Pons (tissue), 1 donor: ENCODE measurements at places on chromosomes 4 and X.

DNA sequence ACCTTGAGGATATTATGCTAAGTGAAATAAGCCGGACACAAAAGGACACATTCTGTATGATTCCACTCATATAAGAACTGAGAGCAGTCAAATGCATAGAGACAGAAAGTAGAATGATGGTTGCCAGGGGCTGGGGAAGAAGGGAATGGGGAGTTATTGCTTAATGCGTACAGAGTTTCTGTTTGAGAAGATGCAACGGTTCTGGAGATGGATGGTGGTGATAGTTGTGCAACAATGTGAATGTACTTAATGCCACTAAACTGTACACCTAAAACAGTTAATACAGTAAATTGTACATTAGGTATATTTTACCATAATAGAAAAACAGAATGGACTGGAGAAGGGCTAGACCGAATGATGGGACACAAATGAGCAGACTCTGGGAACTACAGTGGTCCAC, 15.8 kb downstream of the MAOB start:
- DNase-seq = no peak

DNA sequence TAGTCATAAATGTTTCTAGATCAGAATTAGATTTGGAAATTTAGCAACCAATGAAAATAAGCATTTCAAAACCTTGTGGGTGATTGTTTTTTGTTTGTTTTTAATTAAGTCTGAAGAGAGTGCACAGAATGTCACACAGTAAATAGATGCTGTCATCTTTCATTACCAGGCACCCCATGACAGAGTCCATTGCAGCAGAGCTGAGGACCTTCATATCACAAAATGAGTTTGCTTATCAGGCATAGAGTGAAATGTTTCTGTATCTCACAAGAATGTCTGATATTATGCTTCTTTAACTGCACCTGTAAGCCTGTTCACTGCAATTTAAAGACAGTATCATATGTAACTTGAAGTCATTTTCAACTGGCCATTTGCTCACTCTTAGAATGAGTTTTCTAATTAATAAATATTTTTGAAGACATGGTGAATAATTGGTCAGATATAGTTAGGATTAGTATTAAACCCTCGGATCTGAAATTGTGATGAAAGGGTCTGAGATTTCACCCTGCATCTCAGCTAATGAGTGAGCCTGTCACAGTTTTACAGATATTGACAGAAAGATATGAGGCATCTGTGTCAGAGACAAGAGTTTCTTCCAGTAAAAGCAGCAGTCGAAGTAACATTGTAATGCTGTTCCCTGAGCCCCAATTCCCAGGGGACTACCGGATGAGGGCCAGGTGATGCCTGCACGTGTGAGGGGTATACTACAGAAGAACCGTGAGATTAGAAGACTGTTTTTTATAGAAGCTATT, 416.4 kb downstream of the CCSER1 start:
- no peak for DNase-seq

DNA sequence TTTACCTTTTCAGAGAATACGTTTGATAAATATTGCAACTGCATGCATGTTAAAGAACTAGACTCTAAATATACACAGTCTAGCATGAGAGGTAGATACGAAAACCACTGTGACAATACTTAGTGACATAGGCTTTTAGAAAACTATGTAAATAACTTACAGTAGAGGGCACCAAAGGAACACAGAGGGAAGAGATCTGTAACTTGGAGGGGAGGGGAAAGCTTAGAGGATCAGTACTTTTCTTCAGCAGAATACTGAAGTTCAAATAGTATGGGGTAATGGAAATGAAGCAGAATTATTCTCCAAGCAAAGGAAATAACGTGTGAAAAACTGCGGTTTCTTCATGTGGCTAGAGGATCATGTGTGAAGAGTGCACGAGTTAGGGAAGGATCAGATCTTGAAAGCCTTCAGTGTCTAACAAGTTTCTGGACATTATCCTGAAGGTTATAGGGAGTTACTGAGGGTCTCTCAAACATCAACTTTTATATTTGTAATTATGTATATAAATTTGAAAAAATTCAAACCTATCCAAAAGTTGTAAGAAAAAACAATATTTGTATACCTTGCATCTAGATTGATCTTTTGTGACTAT, 264.3 kb downstream of the NPFFR2 start:
- DNase-seq = peak; percentile 71

GRCh38 chr4:6194458-6195195, 5.7 kb downstream of the JAKMIP1 start:
- peak; percentile 17 for DNase-seq

DNA sequence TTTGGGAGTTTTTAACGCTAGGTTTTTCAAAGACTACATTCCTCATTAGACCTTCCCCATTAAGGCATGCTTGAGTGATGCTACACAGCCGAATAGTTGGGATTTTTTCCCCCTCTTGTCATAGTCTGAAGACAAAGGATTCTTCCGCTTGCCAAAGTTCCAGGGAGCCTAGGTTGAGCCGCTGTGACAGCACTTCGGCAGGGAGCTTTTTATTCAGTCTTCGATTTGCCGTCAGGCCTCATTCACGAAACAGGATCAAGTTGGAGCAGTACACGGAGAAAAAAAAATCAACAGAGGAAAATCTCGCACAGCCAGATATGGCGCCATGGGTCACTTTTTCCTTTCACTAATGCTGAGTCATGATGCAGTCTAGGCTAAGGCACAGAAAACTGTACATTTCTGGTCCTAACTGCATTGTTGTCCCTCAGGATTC, 24.3 kb downstream of the SHROOM3 start:
- DNase-seq = no peak

GRCh38 chr4:37389967-37390580, 145.5 kb downstream of the NWD2 start:
- DNase-seq = peak; percentile 81

DNA sequence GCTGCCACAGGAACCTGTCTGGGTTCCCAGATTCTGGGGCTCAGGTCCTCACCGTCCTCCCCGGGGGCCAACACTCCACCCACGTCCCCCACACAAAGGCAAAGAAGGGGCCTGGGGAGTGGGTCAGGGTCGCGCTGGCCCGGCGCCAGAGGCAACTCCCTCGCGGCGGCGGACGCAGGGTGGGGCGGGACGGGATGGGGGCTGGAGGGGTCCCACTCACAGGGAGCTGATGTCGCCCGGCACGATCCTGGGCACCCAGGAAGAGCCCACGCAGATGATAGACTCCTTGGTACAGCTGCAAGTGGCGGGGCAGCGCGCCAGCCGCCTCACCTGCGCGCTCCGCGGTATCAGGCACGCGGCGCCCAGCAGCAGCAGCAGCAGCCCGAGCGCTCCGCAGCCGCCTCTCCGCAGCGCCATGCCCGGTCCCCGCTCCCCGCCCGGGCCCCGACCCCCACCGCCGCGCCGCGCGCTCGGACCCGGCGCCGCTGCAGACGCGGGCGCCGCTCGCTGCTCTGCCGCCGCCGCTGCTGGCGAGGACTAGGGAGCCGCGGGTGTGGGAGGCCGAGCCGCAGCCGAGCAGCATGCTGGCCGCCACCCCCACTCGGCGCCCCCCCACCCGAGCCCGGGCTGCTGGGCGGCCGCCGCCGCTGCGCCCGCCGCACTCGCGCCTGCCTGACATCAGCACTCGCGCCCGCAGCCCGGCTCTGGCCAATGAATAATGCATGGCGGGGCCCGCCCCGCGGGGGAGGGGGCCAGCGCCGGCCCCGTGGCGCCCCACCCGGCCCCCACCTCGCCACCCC, at the start of gene LGI2:
Gene LGI2 (minus strand): TSS at position 670 of the 800 bp plus-strand sequence. CDS start 253 bp downstream, at position 417.
- no peak for DNase-seq
